ENCODE measurements at places on chromosomes 1 and 21.

GRCh38 chr21:16388911-16389560, 659.3 kb downstream of the USP25 start:
- DNase-seq: no peak

- no peak for DNase-seq
These were observed 7.9 kb downstream of the TAF13 start for GRCh38 chr1:109067883-109068282.

- DNase-seq: no peak
These were observed 81.7 kb downstream of the ARID4B start for GRCh38 chr1:235246022-235246948.

DNA sequence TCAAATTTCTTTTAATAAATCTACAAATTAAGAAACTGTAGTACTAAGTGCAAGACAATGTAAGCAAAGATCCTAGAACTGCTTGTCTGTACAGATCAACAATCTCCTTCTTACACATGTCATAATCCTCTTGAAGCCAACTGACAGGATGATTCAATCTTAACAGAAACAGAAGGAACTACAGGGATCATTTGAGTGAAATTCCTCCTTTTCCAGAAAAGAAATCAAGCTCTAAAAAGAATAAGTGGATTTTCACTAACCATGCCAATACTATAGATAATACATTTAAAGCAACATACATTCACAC, 53.2 kb downstream of the RAB3GAP2 start:
- DNase-seq: no peak

DNA sequence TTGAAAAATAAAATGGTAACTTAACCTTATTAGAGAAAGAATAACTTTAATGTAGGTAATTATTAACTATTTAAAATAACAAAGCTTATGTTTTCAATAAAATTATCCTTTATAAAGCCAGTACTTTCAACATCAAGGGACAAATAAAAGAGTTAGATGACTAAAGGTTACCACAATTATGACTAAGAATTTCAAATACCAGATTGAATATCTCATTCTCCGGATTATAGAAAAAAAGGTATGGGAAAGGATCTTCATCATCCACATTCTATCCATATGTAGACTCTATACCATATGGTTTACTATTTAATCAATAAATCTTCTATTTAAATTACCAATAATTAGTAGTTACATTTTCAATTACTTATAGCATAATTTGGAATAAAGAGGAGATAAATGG, 62.8 kb downstream of the TOR3A start:
- no peak for DNase-seq

DNA sequence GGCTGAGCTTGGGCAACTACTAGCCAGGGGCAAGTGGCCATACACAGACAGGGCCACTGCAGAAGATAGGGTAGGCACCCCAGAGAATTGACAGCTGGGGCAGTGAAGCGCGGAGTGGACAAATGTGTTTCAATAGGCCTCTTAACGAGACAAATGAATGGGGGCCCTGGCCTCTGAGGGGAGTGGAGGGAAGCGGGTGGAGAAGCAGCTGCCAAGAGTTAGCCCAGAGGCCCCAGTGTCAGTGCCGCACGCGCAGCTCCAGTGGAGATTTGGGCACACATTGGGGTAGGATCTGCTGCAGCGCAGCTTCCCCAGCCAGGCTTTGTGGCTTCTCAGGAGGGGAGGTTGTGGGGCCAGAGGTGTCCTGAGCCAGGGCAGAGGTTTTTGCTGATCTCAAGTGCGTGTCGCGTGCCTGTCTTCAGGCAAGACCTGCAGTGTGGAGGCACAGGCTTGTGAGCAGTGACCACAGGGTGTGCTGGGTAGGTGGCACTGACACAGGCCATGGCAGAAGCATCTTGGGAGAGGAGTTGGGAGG, 16.9 kb downstream of the PTPRF start:
- DNase-seq: no peak

DNA sequence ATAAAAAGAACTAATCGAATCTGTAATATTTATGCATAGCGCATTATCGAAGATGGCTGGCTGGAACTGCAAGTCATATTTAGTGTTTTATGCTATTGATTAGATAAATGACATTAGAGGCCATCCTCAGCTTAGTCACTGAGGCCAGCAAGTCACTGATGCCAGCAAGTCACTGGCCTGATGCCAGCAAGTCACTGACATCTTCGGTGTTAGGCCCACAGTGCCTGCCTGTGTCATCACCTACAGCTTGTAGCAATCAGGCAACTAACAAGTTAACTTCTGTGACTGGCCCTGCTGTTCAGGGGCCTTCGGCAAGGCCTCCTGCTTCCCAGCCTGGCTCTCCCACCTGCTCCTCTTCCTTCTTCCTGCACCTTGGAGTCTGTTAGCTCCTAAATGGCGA, 65.6 kb upstream of the SCCPDH start:
- no peak for DNase-seq

- DNase-seq: no peak
These were observed 82.4 kb downstream of the PTPRU start for GRCh38 chr1:29318724-29319123.

DNA sequence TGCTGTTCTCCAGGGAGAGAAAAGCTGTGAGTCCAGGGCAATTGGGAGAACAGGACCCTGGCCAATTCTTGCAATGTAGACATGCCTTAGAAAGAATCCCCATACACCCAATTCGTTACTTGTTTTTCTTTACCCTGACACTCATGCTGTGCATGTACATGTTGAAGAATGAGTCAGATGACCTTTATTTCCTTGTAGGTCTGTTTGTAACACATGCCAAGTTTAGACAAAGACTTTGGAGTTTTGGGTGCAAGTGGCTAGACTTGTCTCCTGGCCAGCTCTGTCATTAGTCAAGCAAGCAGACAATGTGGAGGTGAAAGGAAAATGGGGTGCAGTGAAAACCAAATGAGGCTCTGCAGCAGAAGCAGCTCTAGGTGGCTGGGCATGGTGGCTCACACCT, 38.1 kb downstream of the GNPAT start:
- no peak for DNase-seq

- DNase-seq: no peak
These were observed 91.5 kb downstream of the TENT5C start for GRCh38 chr1:117697220-117697781.

GRCh38 chr1:4367230-4367777, 287.1 kb upstream of the AJAP1 start:
- DNase-seq: no peak
